ENCODE measurements at places on chromosomes 3 and 15.

DNA sequence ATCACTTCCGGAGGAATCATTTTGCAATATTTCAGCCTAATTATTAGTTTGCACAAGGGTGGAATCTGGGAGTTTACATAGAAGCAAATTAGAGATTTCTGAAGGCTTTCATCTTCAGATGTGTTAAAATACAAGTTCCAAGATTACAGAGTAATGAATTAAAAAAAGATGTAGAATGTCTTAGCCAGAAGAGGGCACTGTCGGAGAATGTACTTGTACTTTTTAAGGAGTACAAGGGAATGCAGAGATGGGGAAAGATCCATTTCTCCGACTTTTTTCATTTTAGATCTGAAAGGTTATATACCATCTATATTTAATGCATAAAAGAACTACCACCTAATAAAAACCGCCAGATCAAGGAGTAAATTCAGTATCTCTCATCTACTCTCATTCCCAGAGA, 43.1 kb upstream of the WDR5B start:
- DNase-seq = no peak

GRCh38 chr3:123034120-123034519, 6.6 kb upstream of the SEMA5B start:
- no peak for DNase-seq

DNA sequence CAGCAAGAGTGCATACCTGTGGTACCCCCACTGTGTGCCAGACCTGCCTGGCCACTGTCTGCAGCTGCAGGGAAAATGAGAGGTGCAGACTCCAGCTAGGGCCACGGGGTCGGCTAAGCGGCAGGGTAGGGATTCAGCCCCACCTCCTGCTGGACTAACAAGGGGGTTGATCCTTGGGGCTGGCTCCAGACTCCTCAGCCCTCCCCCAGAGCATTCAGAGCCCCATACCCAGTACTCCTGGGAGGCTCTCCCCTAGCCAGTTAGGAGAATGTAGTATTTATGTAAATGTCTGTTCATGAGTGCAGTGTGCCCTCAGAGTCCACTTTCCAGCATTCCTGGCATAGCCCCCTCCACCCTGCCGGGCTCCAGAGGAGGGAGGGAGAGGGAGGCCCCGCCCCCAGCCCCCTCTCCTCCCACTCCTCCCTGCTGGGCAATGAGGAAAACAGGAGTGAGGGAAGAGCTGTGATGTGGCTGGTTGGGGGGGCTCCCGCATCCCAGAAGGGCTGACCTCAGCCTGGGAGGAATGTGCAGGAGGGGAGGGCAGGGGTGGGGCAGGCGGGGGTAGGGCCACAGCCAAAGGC, 4.5 kb upstream of the SEMA3B start:
- DNase-seq = no peak

DNA sequence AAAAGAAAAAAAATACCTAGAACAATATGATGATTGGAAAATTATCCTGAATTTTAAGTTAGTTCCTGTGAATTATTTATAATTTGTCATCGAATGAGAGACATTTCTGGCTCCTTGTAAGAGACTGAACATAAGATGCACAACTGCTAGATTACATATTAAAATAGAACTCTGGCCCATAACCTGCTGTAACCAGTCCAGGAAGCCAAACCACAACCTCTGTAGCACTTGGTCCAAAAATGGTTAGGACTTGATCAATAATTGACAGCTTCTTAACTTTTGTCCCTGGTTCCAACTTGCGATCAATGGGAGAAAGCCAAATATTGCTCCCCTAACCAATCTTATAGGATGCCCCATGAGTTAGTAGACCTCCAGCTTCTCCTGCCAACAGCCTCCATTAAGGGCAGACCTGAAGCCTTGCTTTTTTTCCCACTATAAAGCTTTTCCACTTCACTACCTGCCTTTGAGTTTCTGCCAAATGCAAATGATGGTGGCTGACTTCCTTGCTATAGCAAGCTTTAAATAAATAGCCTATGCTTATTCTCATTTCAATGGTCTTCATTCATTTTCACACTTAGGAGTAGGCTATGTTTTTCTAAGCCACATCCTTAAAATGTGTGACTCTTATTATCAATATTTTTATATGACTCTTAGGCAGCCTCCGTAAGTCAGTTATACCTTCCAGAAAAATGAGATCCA, 224.0 kb upstream of the ARHGEF26 start:
- DNase-seq = no peak

GRCh38 chr3:119937229-119937628, 155.3 kb downstream of the NR1I2 start:
- DNase-seq = no peak

GRCh38 chr15:31324186-31324585, 2.4 kb upstream of the KLF13 start:
- DNase-seq = no peak

DNA sequence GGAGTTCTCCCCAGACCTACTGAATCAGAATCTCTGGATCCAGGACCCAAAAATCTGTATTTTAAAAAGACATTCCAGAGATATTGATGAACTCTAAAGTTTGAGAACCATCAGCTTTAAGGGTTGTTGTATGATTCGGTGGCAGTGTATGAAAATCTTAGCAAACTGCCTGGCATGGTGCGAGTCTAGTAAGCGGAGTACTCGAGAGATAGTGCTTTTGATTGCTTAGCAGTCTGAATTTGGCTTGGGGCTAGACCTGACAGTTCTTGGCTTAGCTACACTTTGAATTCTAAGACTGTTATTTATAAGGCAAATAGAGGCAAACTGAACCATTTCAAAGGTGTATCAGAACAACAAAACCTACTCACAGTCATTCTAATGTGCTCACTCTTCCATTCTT, 329.0 kb downstream of the LPP start:
- no peak for DNase-seq

DNA sequence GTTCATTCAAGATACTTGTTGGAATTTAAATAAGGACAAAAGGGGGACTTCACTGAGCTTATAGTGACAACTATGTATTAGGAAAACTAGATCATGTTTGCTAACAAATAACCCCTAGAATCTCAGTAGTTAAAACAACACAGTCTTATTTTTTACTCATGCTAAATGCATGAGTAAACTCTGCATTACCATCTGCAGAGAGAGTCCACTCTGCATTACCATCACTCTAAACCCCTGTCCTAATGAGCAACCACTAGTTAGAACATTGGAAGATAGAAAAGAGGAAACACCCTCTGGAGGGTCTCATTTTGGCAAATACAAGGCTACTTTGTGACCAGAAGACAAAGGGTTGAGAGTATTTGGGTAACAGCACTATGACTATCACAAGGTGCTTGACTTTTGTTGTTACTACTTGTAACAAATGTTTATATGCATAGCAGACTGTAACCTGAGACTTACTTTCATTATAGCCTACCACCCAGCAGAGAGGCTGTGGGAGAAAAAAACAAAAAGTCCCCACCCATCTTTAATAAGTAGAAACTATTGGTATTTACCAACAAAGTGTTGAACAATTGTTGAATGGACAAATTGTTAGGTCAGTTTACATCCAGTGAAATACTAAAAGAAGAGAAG, 99.1 kb downstream of the OXSM start:
- no peak for DNase-seq

DNA sequence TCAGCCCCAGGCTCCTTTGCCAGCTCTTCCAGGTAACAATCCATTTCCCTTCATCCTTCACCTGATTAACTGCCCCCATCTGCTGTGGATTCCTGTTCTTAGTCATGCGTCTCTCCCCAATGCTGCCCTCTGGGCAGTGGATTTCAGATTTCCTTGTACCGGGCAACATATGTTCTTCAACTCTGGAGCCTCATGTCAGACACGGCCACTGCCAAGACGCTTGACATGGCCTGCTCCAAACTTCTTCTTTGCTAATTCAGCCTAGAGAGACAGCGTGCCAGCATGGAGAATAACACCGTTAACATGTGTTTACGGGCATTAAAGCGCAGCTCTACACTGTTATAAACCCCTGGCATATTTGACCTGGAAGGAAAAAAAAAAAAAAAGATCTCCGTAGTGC, 1035.1 kb upstream of the NR2F2 start:
- DNase-seq = no peak

DNA sequence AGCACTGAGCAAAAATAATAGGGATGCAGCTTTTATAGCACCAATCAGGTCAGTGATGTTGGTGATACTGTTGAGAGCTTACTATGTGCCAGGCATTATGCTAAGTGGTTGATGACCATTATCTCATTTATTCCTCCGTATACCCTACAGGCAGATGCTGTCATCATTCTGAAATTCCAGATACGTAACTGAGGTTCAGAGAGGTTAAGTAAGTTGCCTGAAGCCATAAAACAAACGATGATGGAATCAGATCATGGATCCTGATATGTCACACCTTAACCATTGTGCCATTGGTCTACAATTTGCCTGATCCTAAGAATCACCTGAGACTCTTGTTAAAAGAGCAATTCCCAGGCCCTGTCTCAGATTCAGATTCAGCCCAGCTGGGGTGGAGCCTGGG, 49.5 kb downstream of the ST6GAL1 start:
- DNase-seq = no peak

GRCh38 chr3:43038010-43038409, 58.9 kb downstream of the GASK1A start:
- no peak for DNase-seq
